Natural killer cell treated with Interleukin-12 subunit alpha and Interleukin-12 subunit beta and Interleukin-15 and Interleukin-18, amount 100 ng/mL, for 72 hours (primary cell): ENCODE measurements at places on chromosomes 3 and 15. TPM values are rescaled to one million over a fixed set of nuclear protein-coding genes. Genes with fewer than 3 reads are reported as not detected.

Gene DTX3L
- total RNA-seq: 110 TPM

Gene AADAC
- not detected for total RNA-seq

Gene MAN2A2
- total RNA-seq: 244 TPM

Gene SCN11A
- 0.05 TPM for total RNA-seq

Gene CLRN1
- not detected for total RNA-seq

Gene GRK7
- 0.12 TPM for total RNA-seq

Gene KNG1
- total RNA-seq: not detected

Gene SCG5
- 0.74 TPM for total RNA-seq

Gene CELF6
- 0.92 TPM for total RNA-seq

Gene OR5H6
- not detected for total RNA-seq
